ENCODE measurements at places on chromosomes 16 and 17.

- DNase-seq: no peak
These were observed 26.1 kb downstream of the GRIN2A start for GRCh38 chr16:10156099-10156498.

GRCh38 chr17:82314727-82315605, 2.4 kb downstream of the CD7 start:
- no peak for DNase-seq

DNA sequence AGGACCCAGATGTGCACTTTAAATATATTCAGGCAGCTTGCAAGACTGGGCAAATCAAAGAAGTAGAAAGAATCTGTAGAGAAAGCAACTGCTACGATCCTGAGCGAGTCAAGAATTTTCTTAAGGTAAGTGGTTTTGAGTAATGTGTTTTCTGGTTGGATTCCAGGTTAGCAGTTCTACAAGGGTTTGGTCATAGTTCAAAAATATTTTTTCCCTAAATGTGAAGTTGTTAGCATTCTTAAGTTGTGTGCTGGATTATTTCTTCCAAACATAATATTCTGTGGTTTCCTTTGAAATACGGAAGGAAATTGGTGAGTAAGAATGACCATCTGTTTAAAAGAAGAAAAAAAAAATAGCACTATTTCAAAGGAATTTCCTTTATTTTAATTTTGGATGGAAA, 38.4 kb downstream of the PTRH2 start:
- no peak for DNase-seq

DNA sequence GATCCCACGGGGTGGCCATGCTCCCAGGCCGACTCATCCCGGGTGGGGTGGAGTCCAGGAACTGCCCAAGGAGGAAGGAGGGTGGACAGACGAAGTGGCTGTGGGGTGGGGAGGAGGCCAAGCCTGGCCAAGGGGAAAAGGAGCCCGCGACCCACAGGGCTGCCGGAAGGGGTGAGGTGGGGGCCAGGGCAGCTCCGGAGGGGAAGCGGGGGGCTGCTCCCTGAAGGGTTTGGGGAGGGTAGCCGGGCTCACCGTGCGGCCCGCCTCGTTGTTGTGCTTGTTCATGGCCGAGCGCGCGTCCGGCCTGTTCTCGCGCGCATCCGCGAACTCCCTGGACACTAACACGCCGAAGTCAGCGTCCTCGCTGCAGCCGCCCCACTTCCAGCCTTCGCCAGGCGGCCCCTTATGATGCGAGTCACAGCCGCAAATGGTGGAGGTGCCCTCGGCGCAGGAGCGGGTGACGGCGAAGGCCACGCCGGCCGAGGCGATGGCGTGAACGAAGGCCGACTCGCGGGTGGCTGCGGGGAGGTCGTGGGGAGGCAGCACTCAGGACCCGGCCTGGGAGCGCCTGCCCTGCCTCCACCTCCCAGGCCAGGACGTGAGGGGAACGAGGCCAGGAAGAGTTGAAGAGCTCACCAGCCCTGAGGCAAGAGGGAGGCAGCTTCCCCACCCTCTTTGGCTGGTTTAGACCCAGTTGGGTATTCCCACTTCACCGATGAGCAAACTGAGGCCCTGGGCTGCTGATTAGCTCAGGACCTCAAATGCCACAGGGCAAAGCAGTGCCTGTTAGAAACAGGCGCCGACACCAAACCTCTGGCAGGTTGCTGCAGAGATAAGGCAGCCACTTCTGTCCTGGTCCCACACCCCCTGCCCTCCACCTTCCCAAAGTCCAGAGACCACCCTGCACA, 48.7 kb downstream of the WNT3 start:
- no peak for DNase-seq

DNA sequence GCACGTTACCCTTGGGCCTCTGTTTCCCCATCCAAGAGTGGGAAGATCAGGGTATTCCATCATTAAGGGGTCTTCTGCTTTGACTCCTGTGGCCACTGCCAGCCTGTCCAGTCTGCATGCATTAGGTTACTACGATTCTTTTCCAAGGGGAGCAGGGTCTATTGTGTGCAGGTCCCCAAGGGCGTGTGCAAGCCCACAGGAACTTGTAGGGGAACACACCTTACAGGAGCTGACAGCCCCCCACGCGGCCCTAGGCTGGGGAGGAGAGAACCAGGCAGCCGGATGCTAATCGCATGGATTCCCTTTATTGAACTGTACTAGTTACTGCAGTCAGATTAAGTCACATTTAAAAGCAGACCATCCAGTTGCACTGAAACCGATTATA, 116.7 kb downstream of the C16orf78 start:
- no peak for DNase-seq

DNA sequence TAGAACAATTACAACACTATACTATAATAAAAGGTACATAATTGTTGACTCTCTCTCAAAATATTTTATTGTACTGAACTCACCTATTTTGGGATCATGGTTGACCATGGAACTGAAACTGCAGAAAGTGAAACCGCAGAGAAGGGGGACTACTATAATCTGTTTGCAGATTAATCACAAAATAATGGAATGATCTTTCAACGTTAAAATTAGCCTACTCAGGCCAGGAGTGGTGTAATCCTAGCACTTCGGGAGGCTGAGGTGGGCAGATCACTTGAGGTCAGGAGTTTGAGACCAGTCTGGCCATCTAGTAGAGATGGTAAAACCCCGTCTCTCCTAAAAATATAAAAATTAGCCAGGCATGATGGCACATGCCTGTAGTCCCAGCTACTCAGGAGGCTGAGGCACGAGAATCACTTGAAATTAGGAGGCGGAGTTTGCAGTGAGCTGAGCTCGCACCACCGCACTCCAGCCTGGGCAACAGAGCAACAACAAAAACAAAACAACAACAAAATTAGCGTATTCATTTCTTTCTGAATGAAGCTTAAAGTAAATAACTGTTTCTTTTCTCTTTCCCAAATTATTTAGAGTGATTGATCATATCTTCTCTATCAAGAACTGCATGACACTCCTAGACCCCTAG, 45.6 kb downstream of the IKZF3 start:
- peak; percentile 29 for DNase-seq

- DNase-seq: no peak
These were observed 756.4 kb upstream of the EEF2KMT start for GRCh38 chr16:5854027-5854426.

DNA sequence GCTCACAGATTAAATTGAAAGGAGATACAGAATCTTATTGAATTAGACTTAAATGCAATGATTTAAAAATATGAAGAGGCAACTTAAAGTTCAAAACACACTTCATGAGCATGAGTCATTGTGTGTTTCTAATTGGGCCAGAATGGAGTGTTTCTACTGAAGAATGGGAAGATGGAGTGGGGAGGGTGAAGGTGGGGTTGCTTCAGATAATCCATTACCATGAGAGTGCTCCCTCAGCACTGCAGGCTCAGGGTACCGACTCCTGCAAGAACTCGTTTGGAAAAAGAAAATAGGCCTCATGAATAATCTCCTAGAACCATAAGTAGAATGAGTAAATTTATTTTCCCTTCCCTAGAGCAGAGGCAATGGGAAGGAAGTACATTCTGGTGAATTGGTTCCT, 372.8 kb downstream of the TOX3 start:
- no peak for DNase-seq

GRCh38 chr17:18185391-18185790, 1.8 kb downstream of the ALKBH5 start:
- no peak for DNase-seq

DNA sequence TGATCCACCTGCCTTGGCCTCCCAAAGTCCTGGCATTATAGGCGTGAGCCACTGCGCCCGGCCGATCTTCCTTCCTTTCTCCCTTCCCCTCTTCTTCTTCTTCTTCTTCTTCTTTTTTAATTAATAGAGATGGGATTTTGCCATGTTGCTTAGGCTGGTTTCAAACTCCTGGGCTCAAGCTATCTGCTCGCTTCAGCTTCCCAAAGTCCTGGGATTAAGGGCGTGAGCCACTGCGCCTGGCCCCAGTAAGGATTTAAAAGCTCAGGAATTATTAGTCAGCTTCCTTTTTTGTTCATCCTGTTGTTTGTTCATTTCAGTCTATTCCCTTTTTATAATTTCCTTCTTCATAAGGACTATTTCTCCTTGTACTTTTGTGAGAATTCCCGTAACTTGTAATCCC, 32.7 kb upstream of the LRRC37A start:
- DNase-seq: no peak

DNA sequence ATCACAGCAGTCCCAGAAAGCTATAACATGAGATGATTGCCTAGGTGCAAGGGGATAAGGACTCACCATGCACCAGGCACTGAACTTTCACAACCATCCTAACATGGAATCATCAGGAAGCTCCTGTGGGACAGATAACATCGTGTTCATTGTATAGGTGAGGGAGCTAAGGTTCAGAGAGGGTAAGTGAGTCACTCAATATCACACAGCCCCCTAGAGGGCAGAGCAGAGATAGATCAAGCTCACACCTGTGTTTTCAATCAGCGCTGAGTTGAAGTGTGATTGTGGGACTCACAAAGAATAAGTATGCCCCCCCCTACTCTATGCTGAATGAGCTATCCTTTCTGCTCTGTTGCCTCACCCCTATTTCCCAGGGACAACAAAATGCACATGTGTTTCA, 377.7 kb upstream of the ERCC4 start:
- no peak for DNase-seq

- DNase-seq: no peak
These were observed 77.0 kb upstream of the CCL2 start for GRCh38 chr17:34178092-34178491.

GRCh38 chr17:7266784-7267183, 4.5 kb upstream of the CLDN7 start:
- DNase-seq: no peak

DNA sequence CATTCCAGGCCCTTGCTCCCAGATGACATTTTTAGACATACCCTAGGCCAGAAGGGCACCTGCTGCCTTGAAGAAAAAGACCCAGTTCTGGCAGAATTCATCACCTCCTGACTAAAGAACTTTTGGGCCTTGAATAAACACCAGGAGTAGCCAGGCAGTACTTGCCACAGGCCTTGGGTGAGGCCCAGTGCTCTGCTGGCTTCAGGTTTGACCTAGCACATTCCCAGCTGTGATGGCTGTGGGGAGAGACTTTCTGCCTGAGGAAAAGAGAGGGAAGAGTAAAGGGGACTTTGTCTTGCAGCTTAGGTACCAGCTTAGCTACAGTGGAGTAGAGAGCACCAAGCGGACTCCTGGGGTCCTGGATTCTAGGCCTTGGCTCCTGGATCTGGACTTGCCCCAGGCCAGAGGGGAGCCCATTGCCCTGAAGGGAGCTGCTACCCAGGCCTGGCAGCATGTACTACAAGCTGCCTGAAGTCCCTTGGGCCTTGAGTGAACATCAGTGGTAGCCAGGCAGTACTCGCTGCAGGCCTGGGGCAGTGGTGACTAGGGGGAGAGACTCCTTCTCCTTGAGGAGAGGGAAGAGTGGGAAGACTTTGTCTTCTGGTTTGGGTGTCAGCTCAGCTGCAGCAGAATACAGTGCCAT, 44.3 kb downstream of the ABCA8 start:
- DNase-seq: no peak

- DNase-seq: no peak
These were observed 8.7 kb downstream of the NUP88 start for GRCh38 chr17:5410594-5411272.

DNA sequence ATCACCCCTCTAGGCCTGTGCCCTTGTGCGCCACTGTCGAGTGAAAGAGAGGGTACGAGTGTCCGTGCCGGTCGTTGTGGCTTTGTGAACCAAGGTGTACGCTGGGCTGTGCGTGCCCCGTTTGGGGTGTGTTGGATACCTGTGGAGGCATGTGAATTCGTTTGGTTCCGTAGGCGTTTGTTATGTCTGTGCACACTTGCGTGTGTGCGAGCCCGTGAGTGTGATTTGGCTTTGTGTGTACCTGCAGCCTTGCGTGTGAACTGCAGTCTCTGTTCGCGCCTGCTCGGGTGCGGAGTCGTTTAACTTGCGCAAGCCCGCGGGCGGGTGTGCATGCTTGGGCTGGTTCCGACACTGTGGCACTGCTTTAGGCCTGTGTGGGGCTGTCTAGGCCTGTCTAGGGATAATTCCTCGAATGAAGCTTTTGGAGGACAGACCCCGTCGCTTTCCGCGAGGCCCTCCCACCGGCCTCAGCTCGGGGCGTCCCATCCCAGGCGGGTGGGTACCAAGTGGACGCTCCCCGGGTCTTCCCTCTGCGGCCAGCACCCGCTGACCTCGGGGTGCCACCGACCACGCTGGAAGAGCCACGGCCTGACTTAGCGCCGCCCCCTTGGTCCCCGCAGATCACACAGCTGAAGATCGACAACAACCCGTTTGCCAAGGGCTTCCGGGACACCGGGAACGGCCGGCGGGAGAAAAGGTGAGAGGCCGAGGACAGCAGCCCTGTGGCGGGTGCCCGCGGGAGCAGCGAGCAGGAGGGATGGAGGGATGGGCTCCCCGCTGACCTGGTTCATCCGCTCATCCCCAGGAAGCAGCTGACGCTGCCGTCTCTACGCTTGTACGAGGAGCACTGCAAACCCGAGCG, 4.4 kb downstream of the TBX2 start:
- no peak for DNase-seq

DNA sequence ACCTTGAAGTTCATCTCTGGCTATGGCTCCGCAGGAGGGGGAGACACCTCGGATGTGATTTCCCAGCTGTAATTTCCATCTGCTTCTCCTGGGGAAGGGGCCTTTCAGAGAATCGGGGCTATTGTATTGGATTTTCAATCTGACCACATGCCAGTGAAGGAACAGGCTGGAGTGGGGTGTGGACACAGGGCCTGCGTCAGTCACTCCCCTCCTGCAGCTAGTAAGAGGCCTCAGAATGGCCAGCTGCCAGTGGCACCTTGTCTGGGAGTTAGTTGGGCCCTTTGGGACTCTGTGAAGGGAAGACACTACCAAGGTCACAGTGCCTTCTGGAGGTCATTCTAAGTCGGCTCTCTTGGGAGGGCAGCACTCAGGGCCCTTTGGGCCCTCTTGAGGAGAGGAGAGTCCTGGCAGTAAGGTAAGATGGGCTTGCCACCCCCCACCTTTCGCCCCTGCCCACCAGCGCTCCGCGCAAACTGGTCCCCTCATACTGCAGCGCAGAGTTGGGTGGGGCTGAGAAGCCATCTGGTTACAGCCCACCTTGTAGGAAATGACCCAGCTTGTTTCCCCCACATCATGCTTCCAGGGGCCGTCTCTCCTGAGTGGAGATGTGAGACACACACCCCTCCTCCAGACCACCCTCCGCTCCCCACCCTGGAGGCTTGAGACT, 5.4 kb downstream of the NXPH3 start:
- DNase-seq: no peak

- no peak for DNase-seq
These were observed 2.0 kb downstream of the TUBD1 start for GRCh38 chr17:59890720-59891119.

- DNase-seq: no peak
These were observed 19.8 kb upstream of the TEKT3 start for GRCh38 chr17:15361151-15361550.

GRCh38 chr17:37642681-37643080, 565 bp downstream of the DDX52 start:
- DNase-seq: no peak

DNA sequence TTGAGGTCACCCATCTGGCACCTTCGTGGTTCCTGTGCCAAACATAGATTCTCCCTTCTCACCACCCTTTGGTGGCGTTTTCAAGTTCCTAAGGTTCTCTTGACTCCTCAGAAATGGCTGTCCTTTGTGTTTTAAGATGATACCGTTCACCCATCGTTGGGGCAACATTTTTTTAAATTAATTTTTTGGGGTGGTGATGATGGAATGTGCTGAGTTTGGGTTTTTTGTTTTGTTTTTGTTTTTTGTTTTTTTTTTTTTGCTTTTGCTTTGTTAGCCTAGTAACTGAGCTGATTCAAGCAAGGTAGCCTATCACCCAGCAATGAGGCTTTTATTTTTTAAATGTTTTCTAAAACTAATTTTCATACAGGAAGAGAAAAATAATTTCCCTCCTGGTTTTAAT, 2.6 kb downstream of the CHST4 start:
- DNase-seq: no peak
